ENCODE measurements at places on chromosomes 13 and 19. TPM values are rescaled to one million over a fixed set of nuclear protein-coding genes. Genes with fewer than 3 reads are reported as not detected.

The SBK2 gene
- total RNA-seq = not detected

The IGFL1 gene
- total RNA-seq = not detected

The GRK1 gene
- total RNA-seq = 0.24 TPM

The ACP5 gene
- total RNA-seq = 1.3 TPM

DNA sequence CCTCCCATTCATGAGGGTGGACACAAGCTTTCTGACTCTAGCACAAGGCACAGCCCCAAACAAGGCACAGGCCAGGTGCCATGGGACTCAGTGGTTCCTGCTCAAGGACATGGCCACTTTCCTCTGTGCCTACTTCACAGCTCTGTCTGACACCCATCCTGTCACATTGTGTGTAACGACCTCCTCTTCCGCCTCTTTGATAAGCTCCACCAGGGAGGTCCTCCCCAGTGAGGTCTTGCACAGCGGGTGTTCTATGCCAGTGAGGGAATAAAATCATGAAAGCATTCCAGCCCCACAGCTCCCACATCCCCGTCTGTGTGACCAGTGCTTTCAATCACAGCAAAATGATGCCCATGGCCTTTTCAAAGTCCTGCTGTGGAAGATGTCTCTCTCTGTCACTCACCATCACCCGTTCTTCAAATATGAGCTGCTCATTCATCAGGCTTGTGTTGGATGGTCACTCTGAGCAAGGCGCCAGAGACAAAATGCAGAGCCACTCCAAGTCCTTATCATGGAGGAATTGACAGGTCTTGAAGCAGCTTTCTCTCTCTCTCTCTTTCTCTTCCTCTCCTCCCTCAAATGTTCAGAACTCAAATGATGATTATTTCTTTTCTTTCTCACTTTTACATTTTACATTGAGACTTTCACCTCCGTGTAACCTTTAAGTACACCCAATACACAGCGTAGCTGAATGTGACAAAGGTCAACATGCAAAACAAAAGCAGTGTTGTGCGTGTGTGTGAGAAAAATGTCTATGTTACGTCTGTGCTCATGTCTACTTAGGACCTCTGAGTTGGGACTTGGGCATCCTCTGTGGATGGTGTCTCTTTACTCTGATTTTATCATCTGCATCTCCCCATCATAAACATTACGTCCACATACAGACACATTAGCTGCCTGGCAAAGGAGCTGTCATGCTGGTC is 8.0 kb upstream of the SPATA13 start:
- no peaks in the 10 kb centered on the region for H3K36me3 ChIP-seq
- H3K27ac ChIP-seq = no peak overlapping the region
- H3K27me3 ChIP-seq = no peaks in the 10 kb centered on the region
- no peak overlapping the region for H3K4me3 ChIP-seq

DNA sequence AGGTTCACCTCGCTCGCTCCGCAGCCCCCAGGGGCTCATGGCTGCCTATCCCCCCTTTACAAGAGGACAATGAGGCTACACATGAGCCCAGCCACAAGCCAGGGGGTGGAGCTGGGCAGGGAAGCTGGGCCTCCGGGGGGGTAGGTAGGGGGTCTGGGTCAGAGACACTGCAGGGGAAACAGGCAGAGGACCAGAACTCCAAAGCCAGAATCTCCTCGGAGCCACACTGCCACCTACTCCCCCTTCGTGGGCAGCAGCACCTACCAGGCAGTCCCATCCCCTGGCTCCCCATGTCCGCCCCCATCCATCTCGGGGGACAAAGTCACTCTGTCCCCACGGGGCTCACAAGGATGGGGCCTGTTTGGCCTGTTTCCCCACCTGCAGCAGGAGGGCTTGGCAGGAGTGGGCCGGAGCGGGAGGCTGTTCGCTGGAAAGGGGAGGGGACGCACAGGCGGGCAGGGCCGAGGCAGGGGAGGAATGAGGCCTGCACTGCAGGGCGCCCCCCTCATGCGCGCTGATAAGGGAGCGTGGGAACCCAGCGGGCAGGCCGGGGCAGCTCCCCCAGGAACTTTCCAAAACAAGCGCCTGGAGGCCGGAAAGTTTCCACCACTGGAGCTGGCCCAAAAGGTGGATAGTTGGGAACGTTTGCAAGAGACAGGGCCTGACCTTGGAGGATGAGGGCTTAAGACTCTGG is 545 bp upstream of the ISYNA1 start:
- peaks cover 45% of the 10 kb centered on the region for H3K4me1 ChIP-seq
- no peaks in the 10 kb centered on the region for H3K27me3 ChIP-seq
- H3K36me3 ChIP-seq = peaks cover 2% of the 10 kb centered on the region
- peak overlapping the region; percentile 89 for H3K27ac ChIP-seq
- DNase-seq = no peak
- peak overlapping the region; percentile 58 for H3K4me3 ChIP-seq

- H3K27me3 ChIP-seq = no peaks in the 10 kb centered on the region
- DNase-seq = no peak
- peaks cover 6% of the 10 kb centered on the region for H3K36me3 ChIP-seq
- H3K27ac ChIP-seq = no peak overlapping the region
- no peaks in the 10 kb centered on the region for H3K4me1 ChIP-seq
Measured at GRCh38 chr19:36252047-36252446, 37.1 kb downstream of the ZNF146 start.

DNA sequence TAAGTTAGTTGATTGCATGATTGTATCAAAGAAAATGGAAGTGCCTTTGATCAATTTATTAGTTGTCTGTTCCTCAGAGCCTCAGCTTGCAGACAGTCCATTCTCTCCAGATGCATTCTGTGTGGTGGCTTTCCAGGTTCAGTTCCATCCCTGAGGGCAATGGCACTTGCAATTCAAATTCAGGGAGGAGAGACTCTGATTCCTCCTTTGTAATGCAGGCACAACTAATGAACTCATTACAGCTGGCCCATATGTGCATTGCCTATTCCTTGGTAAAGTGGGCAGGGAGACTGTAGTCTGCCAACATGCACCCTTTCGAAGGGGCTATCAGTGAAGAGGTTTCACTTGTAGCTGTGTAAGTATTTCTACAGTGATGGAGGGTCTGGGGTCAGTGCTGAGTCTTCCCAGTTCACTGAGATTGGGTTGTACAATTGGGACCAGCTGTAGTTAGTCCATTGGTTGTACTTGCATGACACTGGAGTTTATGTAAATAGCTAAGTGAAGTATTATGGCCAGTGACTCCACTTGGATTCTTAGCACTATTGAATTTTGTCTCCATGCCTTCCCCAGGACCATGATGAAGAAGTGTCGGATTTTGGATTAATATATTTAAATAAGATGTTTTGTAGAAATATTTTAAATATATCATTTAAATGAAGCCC is 401.7 kb downstream of the GPC6 start:
- DNase-seq = no peak
- no peak overlapping the region for H3K4me3 ChIP-seq
- H3K27ac ChIP-seq = no peak overlapping the region
- no peaks in the 10 kb centered on the region for H3K27me3 ChIP-seq

GRCh38 chr13:37177125-37177524 is 71.7 kb upstream of the CSNK1A1L start:
- H3K36me3 ChIP-seq = no peaks in the 10 kb centered on the region
- peaks cover 21% of the 10 kb centered on the region for H3K4me1 ChIP-seq
- no peaks in the 10 kb centered on the region for H3K27me3 ChIP-seq
- DNase-seq = no peak
- no peak overlapping the region for H3K27ac ChIP-seq

GRCh38 chr13:33153421-33154404 is 131.8 kb downstream of the STARD13 start:
- H3K27me3 ChIP-seq = no peaks in the 10 kb centered on the region
- H3K4me1 ChIP-seq = peaks cover 66% of the 10 kb centered on the region
- peak overlapping the region; percentile 97 for H3K27ac ChIP-seq
- peak; percentile 88 for DNase-seq
- H3K36me3 ChIP-seq = peaks cover 43% of the 10 kb centered on the region
- H3K4me3 ChIP-seq = peak overlapping the region; percentile 29

DNA sequence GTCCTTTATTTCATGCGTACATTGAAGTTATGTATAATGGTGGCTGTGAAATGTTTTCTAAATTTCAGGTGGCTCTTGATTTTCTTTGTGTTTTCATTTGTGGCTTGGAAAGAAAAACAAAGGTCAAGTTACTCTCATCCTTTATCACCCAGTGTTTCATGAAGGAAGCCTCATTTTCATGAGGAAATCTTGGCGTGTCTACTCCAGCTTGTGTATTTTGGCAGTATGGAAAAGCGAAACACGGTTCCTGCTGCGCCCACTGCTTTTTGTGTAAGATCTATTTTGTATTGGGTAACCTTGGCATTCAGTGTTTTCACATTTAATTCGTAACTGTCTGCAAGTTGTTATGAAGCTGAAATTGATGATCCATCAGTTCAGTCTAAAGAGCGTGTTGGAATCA is 147.0 kb upstream of the RNF113B start:
- H3K27me3 ChIP-seq = no peaks in the 10 kb centered on the region
- no peak overlapping the region for H3K4me3 ChIP-seq
- peaks cover 9% of the 10 kb centered on the region for H3K36me3 ChIP-seq
- DNase-seq = no peak
- H3K4me1 ChIP-seq = peaks cover 67% of the 10 kb centered on the region

DNA sequence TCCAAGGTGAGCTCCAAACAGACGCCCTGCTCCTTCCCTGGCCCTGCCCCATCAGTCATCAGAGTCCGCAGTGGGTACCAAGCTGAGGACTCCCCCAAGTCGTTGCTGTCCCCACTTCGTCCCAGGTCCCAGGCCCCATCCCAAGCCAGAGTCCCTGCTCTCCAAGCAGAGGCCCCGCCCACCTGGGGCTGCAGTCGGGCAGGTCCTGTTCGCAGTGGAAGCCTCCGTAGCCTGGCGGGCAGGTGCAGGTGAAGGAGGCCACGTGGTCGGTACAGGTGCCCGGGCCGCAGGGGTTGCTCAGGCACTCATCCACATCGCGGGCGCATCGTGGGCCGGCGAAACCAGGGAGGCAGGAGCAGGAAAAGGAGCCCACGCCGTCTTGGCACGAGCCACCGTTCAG is 19.4 kb downstream of the NOTCH3 start:
- DNase-seq = no peak
- no peak overlapping the region for H3K27ac ChIP-seq
- H3K27me3 ChIP-seq = no peaks in the 10 kb centered on the region

DNA sequence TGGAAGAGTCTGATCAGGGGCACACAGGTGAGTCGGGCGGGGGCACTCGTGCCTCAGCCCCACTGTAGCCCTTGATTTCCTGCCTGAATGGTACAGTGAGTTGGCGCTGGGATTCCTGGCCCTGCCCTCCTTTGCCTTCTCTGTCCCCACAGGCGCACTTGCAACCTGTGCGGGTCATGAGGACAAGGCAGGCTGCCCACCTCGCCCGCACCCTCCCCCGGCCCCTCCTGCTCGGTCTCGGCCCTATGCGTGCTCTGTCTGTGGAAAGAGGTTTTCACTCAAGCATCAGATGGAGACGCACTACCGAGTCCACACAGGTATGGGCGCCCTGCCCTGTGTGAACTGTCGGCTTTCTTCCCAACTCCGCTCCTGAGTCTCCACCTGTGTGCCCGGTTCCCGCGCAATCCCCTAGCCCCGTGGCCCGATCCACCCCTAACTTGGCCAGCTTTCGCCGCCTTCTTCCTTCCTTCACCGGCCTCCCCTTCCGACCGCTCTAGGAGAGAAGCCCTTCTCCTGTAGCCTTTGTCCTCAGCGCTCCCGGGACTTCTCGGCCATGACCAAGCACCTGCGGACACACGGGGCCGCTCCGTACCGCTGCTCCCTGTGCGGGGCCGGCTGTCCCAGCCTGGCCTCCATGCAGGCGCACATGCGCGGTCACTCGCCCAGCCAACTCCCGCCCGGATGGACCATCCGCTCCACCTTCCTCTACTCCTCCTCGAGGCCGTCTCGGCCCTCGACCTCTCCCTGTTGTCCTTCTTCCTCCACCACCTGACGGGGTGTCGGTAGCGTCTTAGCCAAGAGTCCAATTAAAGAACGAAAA is 1.6 kb upstream of the KMT2B start:
- peaks cover 26% of the 10 kb centered on the region for H3K4me1 ChIP-seq
- H3K27me3 ChIP-seq = no peaks in the 10 kb centered on the region
- peaks cover 2% of the 10 kb centered on the region for H3K36me3 ChIP-seq
- H3K27ac ChIP-seq = peak overlapping the region; percentile 98

DNA sequence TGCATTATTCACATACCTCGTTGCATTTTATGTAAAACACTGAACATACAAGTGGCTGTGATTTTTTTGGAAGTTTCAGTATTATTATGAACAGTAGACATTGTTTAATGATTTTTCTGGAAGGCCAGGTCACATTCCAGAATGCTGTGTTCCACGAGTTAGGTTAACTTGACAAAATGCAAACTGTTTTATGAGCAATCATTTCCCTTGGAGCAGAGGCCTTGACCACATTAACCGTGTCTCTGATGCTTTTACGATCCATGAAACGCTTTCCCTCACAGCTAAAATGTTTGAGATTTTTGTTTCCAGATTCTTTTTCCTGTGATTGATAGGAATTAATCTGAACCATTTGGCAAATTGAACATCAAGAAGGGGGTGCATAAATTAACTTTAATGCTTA is 57.8 kb downstream of the MBNL2 start:
- no peak for DNase-seq
- H3K27ac ChIP-seq = peak overlapping the region; percentile 94
- peaks cover 25% of the 10 kb centered on the region for H3K36me3 ChIP-seq

GRCh38 chr19:32669310-32669709 is 5.7 kb downstream of the ANKRD27 start:
- no peak overlapping the region for H3K4me3 ChIP-seq
- H3K27me3 ChIP-seq = no peaks in the 10 kb centered on the region
- peaks cover 4% of the 10 kb centered on the region for H3K36me3 ChIP-seq

DNA sequence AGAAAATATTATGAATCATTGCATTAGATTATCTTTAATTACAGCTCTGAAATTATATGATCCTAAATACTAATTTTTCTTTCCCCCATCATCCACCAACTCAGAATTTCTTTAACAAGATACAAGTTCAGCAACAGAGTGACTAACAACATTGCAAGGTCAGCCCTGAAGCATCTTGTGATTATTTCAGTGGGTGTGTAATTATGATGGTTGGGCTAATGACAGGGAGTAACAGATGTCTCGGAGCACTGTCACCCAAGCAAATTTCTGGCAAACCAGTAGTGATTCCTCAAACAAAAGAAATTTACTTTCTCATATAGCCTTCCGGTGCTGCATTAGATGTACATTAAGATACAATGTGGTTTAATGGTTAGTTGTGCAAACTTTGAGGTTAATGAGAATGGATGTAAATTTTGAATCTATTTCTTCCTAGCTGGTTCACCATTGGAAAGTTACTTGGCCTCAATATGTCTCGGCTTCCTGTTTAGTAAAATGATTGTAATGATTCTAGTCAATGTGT is 238.9 kb downstream of the ITGBL1 start:
- no peaks in the 10 kb centered on the region for H3K27me3 ChIP-seq
- no peak overlapping the region for H3K4me3 ChIP-seq
- no peak for DNase-seq
- no peak overlapping the region for H3K27ac ChIP-seq
- peaks cover 24% of the 10 kb centered on the region for H3K4me1 ChIP-seq
